ENCODE measurements at places on chromosomes 7 and 10. TPM values are rescaled to one million over a fixed set of nuclear protein-coding genes. Genes with fewer than 3 reads are reported as not detected.

GRCh38 chr10:95501203-95502094, 59.7 kb downstream of the SORBS1 start:
- DNase-seq, result no peak

DNA sequence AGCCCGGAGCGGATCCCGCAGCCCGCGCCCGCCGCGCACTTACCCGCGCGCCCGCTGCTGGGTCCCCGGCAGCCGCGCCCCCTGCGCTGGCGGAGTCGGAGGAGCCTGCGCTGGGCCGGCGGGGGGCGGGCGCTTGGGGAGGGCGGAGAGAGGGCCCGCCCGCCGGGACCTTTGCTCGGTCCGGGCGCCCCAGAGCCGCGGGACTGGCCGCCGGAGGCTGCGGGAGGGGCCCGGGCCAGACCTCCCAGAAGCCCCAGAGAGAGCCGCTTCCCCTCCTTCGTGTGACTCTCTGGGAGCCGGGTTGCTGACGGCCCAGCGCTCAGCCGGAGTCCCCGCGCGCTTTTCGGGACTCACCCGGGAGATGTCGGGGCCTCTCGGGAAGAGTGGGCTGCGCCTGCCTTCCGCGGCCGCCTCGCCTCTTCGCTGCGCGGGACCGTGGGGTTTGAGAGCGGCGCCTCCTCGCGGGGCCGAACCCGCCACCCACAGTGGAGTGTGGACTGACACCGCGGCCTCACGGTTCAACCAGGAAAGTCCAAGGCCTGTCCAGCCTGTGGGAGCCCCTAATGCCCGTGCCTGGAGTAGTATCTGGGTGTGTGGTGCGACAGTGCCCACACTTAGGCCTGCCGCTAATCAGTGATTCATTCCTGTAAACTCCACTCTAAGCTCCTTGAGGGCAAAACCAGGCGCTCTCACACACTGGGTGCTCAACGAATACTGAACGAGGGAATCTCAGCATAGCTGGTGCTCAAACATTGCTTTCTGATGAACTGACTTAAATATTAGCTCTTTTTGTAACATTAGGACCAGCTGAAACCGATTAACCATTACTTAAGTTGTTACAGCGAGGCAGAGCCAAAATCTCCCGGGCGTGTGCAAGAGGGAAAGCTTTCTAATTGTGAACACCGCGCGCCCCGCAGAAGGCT, at the start of gene GSDME:
Gene GSDME, minus strand, starts transcription at position 112 of the 923 bp plus-strand sequence. CDS start 7,690 bp downstream, outside the sequence.
- DNase-seq, result peak; percentile 55

GRCh38 chr7:7119729-7120128, 62.6 kb upstream of the C1GALT1 start:
- no peak for DNase-seq

GRCh38 chr7:36597090-36597773, 127.1 kb downstream of the AOAH start:
- DNase-seq, result no peak

DNA sequence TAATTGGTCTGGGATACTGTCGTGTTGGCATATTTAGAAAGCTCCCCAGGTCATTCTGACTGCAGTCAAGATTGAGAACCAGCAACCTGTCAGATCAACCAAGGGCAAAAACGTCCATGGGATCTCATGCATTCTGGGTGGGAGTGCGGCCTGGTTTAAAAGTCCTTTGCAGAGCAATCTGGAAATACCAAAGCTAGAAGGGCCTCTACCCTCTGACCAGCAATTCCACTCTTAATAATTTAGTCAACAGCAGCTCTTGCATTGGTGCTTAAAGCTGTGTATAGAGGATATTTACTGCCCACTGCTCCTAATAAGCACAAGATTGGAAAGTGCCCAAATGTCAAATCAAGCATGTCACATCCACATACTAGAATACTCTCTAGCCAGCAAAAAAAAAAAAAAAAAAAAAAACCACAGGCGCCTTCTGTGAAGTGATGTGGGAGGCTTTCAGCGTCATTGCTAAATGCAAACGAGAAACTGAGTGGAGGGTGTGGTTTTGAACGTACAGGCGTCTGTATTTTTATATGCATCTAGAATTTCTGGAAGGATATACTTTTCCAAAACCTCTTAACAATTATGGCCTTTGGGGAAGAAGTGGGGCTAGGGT, 44.8 kb upstream of the HSPA12A start:
- DNase-seq, result no peak

DNA sequence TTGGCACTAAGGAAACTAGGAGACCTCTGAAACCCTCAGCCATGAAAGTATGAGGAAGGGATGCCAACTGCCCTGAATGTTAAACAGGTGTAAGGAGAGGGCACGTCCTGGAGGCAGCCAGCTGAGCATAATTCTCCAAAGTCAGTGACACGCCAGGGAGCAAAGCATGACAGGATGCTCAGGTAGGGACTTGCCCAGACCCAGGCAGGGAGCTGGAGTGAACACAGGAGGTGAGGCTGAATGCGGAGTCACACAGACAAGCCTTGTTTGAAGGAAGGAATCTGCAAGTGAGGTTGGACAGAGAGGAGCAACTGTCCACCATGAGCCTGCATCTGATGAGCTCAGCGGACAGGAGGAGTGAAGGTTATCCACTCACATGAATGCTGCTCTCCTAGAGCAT, 41.5 kb downstream of the KLRG2 start:
- DNase-seq, result no peak

Gene BAMBI
- 4.8 TPM for total RNA-seq

Gene RARRES2
- 26.3 TPM for total RNA-seq

Gene WDFY4
- not detected for total RNA-seq

Gene AGK
- total RNA-seq, result 36.9 TPM

Gene ADCY1
- total RNA-seq, result 13.7 TPM
